ENCODE measurements at places on chromosomes 5 and 9.

DNA sequence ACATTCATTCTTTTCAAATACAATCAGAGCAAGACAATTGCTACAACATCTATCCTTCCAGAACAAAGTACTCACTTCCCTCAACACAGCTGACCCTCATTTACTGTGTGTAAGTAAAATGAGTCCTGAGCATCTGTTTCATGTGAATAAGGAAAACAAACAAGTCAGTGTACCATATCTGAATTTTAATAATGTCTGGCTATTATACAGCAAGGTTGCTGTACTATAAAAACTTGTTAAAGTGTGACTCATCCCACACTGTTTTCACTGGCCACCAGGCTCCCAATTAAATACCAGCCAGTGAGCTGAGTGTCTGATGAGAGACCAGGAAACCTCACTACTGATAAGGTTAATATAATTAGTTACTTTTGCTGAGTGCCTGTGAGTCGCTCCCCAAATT is 339.8 kb downstream of the AGTPBP1 start:
- no peak for DNase-seq

- no peak for DNase-seq
Measured at GRCh38 chr9:25570802-25571201, 107.4 kb downstream of the TUSC1 start.

DNA sequence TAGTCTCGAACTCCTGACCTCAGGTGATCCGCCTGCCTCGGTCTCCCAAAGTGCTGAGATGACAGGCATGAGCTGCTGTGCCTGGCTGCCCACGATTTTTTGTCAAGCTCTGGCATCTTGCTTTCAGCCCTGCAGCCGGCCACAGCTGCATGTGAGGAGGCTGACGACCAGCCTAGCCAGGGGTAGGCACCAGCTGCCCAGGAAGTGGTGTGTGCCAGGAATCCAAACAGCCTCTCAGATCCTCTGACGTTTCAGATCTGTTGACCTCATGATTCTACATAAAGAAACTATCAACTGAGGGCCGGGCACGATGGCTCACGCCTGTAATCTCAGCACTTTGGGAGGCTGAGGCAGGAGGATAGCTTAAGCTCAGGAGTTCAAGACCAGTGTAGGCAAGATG is 19.0 kb downstream of the DYNC2I2 start:
- no peak for DNase-seq

- DNase-seq = no peak
Measured at GRCh38 chr9:2966565-2967300, 122.8 kb upstream of the PUM3 start.

- DNase-seq = no peak
Measured at GRCh38 chr5:131272307-131272706, 8.5 kb downstream of the CDC42SE2 start.

DNA sequence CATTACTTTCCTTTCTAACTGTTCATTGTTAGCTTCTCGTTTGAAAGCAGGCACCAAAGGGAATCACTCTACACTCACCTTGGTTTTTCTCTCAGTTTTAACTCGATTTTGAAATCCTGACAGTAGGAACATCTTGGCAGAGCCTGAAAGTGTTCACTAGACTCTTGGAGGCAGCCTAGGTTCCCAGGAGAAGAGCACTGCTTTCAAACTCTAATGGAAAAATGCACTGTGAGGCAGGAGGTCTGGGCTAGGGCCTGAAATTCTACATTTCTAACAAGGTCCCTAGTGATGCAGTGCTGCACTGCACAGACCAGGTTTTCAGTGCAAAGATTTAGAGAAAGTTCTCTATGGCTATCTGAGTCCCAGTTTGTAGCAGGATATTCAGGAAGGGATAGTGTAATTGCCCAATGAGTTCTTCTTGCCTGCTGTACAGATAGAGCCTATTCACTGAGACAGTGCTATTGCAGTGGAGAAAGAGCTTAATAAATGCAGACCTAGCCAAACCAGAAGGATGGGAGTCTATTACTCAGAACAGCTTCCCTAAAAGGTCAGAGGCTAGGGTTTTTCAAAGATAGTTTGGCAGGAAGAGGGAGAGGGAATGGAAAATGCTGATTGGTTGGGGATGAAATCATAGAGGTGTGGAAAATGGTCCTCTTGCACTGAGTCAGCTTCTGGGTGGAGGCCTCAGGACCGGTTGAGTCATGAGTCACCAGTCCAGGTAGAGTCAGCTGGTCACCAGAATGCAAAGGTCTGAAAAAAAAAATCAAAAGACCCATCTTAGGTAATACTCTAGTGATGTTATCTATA is 153.9 kb downstream of the GPBP1 start:
- DNase-seq = no peak

GRCh38 chr5:14263113-14263512 is 120.0 kb downstream of the TRIO start:
- DNase-seq = no peak

DNA sequence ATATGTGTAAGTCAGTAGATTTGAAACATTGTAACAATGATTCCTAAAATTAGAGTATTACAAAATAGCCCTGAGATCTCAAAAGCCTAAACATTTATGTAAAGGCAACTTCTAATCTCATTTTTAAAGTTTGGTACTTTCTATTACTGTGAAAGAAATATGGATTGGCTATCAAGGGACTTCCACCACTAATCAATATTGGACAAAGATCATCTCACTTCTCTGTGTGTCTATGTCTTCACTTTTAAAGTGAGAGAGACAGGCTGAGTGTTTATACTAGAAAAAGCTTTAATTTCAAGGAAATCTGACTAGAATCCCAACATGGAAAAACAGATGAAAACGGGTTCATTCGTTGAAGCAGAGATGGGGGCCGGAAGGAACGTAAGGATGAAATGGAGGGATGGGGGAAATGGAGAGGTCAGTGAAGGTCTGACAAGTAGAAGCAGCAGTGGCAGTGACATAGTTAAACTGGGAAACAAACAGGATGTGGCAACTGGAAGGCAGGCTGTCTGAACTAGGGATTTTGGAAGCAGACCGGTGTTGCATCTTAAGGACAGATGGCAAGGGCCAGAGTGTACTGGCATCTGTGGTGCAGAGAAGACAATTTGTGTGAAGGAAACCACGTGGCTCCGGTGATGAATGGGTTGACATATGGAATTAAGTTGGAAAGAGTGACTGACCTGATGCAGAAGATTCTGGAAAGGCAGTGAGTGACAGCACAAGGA is 60.8 kb downstream of the PDE4D start:
- DNase-seq = no peak

GRCh38 chr5:17190242-17190778 is 27.1 kb upstream of the BASP1 start:
- no peak for DNase-seq

DNA sequence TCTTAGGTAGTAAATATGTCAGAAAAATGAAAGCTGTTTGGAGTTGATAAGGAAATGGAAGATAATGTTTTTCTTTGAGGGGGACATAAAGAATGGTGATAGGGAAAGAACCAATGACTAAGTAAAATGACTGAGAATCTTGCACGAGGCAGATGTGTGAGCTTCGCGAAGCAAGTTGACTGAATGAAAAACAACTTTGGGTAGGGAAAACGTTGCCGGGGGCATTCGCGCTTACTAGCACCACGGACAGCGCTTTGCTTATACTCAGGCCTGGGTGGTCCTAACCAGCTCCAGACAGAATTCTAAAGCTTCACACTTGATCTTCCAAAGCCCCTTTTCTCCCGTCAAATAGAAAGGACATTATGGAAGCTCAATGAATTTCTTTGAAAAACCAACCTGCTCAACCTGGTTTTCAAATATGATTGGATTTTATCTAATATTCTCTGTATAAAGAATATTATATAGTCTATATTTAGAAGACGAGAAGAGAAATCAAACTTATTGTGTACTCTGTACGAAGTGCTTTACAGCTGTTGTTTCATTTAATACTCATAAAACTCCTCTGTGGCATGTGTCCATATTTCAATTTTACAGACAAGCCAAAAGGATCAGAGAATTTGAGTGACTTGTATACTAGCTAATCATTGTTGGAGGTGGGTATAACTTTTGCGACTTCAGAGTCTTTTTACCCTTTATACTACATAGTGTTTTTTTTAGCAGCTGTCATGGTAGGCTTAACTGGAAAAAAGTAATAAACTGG is 1.9 kb upstream of the CDKN2B start:
- no peak for DNase-seq

DNA sequence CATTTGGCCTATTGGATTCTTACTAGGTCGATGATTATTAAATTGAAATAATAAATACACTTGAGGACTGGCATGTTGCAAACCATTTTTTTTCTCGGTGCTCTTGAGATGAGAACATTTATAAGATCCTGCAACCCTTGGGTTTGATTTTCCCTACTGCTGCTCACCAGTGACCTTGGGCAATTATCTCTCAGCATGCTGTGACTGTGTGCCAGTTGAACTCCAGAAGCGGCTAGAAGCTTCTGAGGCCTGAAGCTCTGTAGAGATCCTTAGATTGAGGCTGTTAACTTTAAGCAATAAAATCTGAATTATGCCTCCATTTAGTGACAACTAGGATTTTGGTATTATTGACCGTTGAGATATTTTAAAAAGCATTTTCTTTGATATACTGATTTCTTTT is 489.8 kb downstream of the MAT2B start:
- no peak for DNase-seq

- DNase-seq = no peak
Measured at GRCh38 chr5:73960023-73960422, 334.0 kb downstream of the ARHGEF28 start.
